ENCODE measurements at places on chromosomes 13 and 19.
A peak's percentile ranks its signal among the peaks of the same experiment; 100 is the strongest.

DNA sequence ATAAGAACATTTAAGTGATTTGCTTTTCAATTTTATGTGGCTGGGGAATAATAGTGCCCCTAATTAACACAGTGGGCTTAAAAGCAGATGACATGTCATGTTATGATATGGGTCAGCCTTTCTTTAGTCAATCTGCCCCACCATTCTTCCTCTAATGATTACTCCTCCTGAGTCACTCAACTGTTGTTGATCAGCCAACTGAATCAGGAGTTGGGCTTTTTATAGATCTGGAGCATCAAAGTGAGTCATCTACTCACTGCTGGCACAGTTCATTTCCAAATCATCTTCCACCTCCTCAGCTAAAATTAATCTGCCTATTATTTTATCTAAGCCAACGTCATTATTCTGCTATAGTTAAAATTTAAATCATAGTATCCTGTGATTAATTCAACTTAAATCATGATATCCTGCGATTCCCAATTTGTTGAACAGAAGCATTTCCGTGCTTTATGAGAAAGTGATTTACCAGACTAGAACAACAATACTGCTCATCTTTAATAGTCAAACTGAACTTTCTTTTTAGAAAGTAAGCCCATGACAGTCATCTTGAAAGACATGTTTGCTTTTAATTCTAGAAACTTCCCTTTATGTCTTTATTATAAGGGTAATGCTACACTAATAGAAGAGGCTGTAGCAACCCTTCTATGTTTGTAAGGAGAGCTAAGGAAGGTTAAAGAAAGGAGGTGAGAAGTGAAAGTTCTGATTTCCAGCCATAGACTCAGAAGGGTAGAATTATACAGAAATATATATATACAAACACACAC, 551.4 kb downstream of the TBC1D4 start:
- peak; percentile 62 for DNase-seq

GRCh38 chr13:107217251-107217650, 649.3 kb upstream of the ARGLU1 start:
- DNase-seq, result no peak

- DNase-seq, result no peak
These were observed 51.0 kb downstream of the LYL1 start for GRCh38 chr19:13051557-13052165.

DNA sequence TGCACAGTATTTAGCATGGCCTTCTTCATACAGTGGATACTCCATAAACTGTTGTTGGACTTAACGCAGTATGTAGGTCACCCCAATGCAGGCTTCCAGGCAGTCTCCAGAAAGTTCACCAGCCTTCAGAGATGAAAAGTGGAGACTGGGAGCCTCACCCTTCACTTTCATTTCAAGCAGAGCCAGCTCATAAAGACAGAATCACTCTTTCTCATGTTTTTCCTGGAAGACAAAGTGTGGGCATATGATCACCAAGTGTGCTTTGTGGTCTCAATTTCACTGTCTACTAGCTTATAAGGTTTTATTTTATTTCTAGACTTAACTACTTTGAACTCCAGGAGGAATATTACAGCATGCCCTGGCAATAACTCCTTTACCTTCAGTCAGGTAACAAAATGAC, 26.3 kb upstream of the TNFSF11 start:
- DNase-seq, result no peak

- no peak for DNase-seq
These were observed 89.6 kb downstream of the NALCN start for GRCh38 chr13:101326710-101327109.

GRCh38 chr19:58513213-58513693, 1.5 kb upstream of the SLC27A5 start:
- no peak for DNase-seq

DNA sequence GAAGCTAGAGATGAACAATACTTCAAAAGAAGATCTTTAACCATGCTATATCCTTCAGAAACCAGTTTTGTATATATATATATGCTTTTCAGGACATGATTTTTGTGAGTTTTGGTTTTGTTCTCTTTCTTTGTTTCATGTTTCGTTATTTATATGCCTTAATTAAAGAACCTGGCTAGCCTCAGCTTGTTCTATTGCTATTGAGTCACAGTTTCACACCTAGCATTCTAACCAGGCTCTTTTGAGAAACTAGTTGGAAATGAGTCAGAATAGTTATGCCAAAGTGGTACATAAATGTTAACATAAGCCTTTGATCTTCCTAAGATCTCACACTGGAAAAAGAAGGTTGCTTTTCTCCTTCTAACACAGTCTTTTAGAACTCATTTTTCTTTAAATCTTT, 1925.2 kb downstream of the OLFM4 start:
- no peak for DNase-seq

Data from fibroblast of skin of scalp (primary cell).